ENCODE measurements at places on chromosomes 2 and 18.

- no peak for DNase-seq
These were observed 1.9 kb downstream of the GALNT5 start for GRCh38 chr2:157259386-157259785.

DNA sequence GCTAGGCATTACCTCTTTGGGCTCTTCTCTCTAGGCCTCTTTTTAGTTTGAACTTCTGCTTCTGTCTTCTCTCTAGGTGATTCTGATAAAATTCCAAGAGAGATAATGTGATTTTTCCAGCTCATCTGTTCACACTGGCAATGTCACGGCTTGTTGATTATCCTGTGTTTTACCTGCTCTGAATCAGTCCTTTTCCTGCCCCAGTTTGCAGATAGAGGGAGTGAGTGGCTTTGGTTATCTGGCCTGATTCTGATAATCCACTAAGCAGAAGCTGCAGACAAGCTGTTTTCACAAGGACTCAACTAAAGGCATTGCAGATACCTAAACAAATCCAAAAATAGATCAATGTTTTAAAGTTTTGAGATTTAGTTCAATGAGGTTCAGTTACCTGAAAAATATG is 111.9 kb downstream of the DCC start:
- DNase-seq = no peak

GRCh38 chr2:157479081-157480027 is 35.5 kb upstream of the CYTIP start:
- no peak for DNase-seq

DNA sequence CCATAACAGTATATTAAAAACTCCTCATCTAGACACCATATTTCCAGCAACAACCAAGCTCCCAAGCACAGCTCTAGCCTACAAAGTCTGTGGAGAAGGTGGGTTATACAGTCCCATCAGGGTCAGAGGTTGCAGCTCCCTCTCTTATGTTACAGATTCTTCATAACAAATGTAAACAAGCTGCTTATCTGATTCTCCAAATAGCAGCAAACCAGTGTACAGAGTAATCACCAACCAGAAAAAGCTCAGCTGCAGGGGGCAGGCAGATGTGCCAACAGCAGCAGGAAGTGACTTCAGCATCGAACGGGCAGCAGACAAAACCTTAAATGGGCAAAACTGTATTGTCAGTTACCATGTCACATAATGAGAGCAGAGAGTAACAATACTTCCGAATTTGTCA is 52.9 kb upstream of the NABP1 start:
- DNase-seq = no peak

DNA sequence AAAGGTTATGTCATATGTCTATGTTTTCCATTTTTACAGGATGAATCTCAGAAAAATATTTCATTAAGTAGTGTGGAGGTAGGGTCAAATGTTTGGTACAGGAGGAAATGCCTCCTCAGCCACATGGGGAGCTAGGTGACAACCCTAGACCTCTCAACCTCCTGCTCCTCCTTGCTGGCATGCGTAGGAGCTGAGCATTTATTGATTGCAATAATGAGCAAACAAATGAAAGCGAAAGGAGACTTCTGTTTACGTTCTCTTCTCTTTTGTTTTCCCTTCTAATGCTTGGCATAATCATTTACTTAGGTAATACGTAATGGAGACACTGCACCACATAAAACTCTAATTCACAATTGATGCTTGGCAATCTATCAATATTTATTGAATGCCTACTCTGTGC is 95.1 kb upstream of the CCBE1 start:
- no peak for DNase-seq

DNA sequence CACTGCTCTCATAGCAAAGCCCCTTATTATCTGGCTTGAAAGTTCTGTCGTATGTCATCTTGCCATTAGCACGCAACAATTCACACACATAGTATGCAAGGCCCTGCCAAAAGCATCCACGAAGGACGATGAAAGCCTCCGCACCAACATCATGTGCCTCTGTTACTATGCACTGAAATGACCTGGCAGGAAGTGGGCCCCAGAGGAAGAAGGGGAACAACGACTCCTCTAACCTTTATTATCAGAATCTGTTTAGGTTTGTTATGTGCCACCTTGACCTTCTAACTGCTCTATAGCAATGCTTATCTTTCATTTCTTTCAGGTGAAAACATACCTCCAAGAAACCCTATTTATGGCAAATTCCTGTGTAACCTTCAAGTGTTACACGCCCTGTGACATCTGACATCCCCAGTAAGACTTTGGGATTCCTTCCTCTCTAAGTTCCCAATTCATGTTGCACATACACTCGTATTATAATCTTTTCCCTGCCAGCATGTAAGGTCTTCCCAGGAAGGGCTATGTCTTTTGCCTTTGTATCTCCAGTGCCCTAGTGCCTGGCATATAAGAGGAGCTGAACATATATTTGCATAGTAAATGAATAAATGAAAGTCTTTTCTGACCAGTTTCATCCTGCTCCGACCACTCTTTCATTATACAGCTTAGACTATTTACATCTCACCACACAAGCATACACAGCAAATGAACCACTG is 7.0 kb upstream of the NDUFV2 start:
- no peak for DNase-seq

- DNase-seq = no peak
These were observed 16.4 kb downstream of the PXDN start for GRCh38 chr2:1727796-1728474.

DNA sequence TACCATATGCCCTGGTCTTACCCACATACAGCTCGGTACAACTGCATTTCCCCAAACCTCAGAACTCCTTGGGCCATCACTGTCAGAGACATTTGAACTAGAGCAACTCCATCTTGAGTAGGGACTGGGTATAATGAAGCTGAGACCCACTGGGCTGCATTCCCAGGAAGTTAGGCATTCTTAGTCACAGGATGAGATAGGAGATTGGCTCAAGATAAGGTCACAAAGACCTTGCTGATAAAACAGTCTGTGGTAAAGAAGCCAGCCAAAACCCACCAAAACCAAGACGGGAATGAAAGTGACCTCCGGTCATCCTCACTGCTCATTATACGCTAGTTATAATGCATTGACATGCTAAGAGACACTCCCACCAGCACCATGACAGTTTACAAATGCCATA is 131.3 kb downstream of the PIK3C3 start:
- DNase-seq = no peak

GRCh38 chr18:11561293-11561692 is 48.1 kb upstream of the SLC35G4 start:
- no peak for DNase-seq

GRCh38 chr2:11298592-11298991 is 45.8 kb downstream of the ROCK2 start:
- no peak for DNase-seq

DNA sequence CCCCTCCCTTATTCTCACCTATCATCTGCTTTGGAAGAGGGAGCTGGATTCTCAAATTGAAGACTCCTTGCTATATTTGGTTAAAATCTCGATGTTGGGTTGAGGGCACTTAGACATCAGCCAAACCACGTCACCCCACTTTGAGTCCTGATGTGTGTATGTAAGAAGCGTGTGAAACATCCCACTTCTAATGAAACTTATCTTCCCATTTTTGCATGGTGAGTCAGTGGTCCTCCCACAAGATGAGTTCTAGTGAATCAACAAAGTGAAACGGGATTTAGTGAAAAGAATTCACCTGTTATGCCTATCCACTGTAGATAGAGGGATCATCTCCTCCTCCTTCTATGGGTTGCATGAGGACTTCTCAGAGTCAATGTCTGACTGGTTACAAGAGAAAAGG is 51.4 kb upstream of the SPRED2 start:
- DNase-seq = no peak

DNA sequence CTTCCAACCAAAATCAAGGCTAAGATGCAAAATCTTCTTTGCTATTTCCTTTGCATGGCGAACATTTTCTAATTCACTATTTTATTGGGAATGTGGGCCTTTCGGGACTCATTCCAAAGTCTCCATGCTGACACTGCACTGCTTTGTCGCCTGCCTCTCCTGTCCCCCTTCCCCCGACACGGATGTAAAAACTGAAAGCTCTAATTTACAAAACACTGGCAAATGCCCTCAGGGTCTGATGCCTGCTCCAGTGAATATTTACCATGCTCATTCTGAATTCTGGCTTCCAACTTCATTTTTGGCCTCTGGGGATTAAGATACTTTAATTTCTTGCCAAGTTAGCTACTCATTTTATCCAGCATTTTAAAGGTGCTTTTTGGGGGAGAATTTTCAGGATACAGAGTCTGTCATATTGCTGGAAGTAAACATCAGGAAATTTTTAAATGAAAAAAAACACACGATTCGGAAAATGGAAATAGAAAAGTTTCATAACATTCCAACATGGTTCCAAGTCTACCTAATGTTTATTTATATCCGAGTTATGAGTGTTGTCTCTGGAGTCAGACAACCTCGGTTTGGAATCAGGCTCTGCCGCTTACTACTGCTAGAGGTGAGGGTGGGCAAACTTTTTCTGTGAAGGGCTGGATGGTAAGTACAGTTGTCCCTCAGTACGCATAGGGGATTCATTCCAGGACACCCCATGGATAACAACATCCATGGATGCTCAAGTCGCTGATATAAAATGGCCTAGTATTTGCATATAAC is 14.6 kb upstream of the LTBP1 start:
- no peak for DNase-seq

DNA sequence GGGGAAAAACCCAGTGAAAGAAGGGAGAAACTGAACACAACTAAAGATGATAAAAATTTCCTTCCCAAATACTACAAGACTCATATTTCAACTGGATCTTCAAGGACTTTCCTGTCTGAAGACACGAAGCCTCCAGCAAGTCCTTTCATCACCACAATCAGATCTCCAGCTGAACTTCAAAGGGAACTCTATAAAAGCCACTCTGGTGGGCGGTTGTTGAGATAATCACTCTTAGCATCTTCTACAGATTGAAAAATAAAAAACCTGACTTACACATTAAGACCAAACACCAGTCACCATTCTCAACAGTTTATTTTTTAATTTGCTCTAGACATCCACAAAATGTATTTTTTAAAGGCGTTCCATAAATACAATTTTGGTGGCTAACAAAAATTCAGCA is 4.4 kb downstream of the REV1 start:
- DNase-seq = no peak

DNA sequence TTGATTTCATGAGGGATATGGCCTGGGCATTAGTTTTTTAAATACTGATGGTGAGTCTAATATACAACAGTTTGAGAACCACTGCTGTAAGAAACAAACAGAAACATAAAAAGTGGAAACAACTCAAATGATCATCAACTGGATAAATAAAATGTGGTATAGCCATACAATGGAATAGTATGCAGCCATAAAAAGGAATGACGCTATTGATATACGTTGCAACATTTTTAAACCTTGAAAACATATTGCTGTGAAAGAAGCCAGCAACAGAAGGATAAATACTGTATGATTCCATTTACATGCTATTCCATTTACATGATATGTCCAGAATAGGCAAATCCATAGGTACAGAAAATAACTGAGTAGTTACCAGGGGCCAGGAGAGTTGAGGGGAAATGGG is 6.5 kb downstream of the NFE2L2 start:
- no peak for DNase-seq

DNA sequence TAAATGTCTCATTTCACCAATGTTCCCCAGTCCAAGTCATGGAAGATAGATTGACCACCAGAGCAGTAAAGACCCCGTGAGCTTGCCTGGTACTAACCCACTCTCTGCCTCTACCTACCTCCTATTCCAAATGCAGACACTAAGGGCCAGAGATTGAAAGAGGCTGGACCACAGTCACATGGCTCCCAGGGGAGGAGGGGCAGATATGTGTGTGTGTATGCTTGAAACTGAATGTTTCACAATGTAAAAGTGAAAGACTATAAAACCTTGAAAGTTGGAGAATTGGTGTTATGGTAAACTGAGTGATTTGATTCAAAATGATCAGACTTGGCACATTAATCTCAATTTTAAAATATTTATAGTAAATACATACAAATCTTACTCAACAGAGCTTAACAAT is 21.7 kb upstream of the KLHL29 start:
- DNase-seq = no peak

DNA sequence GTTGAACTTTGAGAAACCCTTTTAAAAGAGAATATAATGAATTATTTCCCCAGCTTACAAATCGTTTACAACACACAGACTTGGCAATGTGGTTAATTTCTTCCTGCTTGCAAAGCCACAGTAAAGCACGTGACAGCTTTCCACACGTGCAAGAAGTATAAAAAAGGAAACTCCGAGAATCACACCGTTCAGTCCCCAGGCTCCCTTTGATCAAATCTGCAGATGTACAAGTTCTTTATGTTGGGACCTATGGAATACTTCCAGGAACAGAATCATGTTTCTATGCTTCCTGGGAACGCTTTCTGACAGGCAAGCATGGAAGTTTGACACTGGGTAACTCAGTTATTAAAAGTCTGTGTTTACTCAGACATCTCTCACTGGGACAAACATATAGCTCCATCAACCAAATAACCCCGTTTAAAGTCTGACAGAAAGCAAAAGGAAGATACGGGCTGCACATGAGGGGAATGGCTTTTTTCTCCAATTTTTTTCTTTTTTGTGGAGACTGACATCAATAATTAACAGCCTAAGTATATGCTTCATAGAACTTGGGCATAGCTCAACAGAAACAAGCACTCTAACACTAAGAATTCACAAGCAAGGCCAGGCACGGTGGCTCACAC is 134.8 kb downstream of the EIPR1 start:
- DNase-seq = no peak

DNA sequence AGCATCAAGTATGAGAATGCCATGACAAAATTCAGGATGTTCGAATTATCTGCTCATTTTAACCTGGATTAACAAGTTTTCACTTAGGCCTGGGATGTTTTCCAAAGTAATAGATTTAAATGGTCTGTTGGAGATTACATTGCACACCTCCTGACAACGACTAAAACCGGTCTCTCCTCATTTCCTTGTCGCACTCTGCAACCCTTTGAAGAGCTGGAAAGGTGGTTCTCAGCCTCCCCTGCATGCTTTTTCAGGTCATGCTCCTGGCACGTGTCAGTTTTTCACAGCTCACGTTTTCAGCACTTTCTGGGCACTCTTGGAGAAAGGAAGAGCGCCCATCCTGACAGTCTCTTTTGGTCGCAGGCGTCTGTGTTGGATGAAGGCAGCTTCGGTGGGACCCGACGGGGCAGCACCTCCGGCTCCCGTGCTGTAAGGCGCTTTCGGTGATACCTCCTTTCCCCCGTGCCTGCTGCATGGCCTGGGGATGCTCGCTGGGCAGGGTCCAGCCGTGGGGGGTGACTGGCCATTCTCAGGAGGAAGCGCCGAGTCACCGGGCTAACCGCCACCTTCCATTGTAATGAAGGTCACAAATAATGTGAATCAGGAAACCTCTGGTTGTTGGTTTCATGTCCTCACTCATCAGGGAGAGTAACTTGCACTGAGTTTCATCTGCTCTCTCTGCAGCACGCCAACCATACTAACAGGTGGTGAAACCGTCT is 63.5 kb upstream of the RBM44 start:
- no peak for DNase-seq
